Stimulated activated CD8-positive, alpha-beta memory T cell treated with anti-CD3 and anti-CD28 coated beads, Interleukin-4, amount 100 ng/mL, for 4 hours (primary cell): ENCODE measurements at places on chromosomes 13 and 19.

GRCh38 chr13:51500687-51501086 is 47.9 kb upstream of the INTS6 start:
- DNase-seq: no peak

GRCh38 chr13:84607261-84608013 is 725.2 kb upstream of the SLITRK1 start:
- DNase-seq: no peak

DNA sequence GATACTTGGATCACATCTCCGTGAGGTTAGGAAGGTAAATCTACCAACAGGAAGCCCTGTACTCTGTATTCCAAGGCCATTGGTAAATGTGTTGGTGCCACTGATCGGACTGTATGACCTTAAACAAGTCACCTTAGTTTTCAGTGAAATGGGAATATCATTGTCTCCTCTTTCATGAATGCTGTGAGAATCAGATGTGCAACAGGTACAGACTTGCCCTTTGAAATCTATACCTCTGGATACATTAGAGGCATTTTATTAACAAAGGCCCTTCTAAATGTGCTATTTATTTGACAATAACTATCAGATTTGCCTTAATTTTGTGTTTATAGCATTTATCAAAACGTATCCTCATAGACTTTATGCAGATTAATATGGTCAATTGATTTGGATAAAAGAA is 11.0 kb downstream of the NHLRC3 start:
- DNase-seq: no peak

GRCh38 chr19:16791942-16792341 is 37.3 kb upstream of the SIN3B start:
- DNase-seq: no peak

DNA sequence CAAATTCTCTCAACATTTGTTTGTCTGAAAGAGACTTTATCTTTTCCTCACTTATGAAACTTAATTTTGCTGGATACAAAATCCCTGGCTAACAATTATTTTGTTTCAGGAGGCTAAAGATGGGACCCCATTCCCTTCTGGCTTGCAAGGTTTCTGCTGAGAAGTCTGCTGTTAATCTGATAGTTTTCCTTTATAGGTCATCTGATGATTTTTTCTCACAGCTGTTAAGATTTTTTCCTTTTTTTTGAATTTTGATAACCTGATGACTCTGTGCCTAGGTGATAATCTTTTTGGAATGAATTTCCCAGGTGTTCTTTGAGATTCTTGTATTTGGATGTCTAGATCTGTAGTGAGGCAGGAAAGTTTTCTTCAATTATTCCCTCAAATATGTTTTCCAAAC is 2661.4 kb downstream of the PCDH9 start:
- DNase-seq: no peak

- no peak for DNase-seq
Observed at GRCh38 chr19:4390567-4391305, 9.6 kb downstream of the SH3GL1 start.

DNA sequence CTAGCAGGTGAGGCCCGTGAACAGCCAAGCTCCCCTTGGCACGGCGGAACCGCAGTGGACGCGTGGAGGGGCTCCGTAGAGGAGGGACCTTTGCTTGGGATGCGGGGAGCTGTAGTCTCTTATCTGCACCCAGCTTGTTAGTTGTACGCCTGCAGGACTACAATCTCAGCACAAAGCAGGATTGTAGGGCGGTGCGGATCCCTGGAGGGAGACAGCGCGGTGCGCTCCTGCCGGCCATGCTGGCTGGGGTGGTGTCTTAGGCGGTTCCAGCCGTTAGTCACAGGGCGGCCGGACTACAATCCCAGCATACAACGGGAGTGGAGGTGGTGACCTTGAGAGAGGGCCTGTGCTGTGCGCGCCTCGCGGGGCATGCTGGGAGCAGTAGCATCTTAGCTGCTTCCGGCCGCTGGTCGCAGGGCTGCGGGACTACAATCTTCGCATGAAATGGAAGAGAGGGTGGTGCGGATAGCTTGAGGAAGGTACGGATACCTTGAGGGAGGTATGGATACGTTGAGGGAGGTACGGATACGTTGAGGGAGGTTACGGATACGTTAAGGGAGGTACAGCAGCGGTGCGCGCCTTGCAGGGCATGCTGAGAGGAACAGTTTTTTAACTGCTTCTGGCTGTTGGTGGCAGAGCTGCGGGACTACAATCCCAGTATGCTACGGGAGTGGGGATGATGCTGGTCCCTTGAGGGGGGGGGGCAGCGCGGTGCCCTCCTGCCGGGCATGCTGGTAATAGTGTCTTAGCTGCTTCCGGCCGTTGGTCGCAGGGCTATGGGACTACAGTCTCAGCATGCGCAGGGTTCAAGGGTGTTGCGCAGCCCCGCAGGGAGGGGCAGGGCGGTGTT is 1419.1 kb downstream of the UQCRFS1 start:
- DNase-seq: peak; percentile 83

- DNase-seq: no peak
Observed at GRCh38 chr13:111568290-111568689, 247.8 kb downstream of the TEX29 start.

GRCh38 chr19:7771072-7771471 is 8.0 kb downstream of the CLEC4M start:
- DNase-seq: no peak

GRCh38 chr13:52850396-52851136 is 2.1 kb upstream of the PCDH8 start:
- no peak for DNase-seq

DNA sequence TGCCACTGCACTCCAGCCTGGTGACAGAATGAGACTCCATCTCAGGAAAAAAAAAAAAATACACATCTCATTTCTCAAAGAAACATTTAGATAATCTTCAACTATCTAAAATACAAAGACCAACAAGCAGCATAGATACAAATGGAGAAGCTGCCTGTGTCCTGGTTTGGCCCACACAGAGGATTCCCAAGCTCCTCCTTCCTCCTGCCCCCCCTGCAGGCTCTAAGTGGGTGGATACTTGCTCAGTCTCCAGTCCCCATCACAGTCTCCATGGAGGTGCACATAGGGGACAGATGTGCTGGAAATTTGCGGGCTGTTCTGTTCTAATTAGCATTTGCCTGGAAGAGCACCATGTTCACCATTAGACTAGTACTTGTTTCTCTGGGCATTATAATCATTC is 59.9 kb downstream of the ABCC4 start:
- DNase-seq: no peak

DNA sequence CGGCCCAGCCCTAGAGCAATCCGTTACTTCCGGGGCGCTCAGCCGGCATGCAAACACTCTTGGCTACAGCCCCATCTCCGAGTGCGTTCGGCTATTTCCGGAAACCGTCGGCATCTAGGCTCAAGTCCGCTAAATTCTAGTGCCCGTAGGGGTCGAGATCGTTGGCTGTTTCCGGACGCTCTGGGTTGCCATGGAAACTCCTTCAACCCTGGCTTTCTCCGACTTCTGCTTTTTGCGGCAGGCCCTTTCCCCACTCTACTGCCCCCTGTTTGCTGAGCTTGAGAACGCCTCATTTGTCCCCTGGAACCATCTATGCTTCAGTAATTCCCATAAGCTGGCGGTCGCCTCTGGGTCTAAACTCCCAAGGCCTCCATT is 534 bp upstream of the PIK3R2 start:
- DNase-seq: peak; percentile 91

GRCh38 chr13:69485991-69486592 is 621.5 kb upstream of the ATXN8OS start:
- DNase-seq: no peak

GRCh38 chr13:79312340-79312855 is 93.7 kb downstream of the RBM26 start:
- no peak for DNase-seq

DNA sequence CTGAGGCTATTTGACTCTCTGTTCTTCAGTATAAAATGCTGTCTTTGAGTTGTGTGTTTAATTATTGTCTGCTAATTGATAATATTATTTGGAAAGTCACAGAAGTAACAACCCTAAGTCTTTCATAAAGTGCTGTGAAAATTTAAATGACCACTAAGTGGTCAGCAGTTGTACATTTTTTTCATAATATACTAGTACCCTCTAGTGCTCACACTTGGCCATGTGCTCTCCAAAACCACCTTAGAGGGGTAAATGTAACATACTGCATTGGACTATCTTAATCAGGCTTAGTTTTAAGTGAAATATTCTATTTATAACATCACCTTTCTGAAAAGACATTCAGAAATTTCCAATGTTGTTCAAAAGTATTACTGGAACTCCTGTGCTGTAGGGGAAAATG is 745.3 kb downstream of the GPC5 start:
- no peak for DNase-seq

DNA sequence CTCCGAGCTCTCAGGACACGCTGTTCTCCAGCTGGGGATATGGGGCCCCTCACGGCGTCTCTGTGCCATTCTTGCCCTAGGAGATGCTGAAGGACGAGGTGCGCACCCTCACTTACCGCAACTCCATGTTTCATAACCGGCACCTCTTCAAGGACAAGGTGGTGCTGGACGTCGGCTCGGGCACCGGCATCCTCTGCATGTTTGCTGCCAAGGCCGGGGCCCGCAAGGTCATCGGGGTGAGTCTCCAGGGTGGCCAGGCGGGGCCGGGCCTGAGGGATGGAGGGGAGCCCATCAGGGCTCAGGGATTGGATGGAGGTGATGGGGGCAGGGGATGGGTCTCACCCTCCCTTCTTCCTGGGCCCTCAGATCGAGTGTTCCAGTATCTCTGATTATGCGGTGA is 4.8 kb downstream of the PRMT1 start:
- DNase-seq: no peak

DNA sequence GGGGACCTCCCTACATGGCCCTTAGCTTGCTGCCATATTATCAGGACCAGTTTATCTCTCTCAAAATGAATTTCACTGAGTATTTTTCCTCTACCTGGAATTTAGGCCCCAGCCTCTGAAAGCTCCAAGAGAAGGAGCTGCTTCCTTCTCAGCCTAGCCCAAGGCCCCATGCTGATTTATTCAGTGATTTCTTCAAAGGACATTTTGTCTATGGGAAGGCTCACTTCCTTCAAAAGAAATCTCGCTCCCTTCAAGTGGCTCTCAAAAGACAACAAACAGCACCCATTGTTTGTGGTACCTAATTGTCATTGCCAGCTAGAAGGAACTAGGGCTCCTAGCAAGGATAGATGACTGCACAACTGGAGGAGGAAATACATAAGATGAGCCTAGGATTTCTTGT is 172.4 kb downstream of the SLC7A1 start:
- DNase-seq: no peak

DNA sequence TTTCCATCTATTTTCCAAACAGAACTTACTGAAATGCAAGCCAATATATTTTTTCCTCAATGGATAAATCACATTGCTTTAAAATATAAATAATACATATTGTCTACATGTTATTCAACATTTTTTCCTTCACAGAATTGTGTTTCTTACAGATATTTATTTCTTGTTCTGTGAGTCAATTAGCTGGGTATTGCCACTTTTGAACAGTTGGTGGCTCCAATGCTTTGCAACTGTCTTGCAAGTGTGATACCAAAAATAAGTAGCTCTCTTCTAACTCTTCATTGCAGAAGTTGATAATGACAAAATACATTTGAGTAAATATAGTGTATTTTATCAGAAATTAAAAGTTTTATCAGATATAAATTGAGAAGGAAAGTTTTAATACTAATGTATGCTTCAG is 17.1 kb upstream of the GPC5 start:
- DNase-seq: no peak

- no peak for DNase-seq
Observed at GRCh38 chr19:33496038-33496895, 25.3 kb downstream of the PEPD start.

GRCh38 chr13:30107121-30107520 is 200.2 kb downstream of the KATNAL1 start:
- DNase-seq: no peak

- no peak for DNase-seq
Observed at GRCh38 chr19:3397266-3398022, 31.1 kb downstream of the NFIC start.

DNA sequence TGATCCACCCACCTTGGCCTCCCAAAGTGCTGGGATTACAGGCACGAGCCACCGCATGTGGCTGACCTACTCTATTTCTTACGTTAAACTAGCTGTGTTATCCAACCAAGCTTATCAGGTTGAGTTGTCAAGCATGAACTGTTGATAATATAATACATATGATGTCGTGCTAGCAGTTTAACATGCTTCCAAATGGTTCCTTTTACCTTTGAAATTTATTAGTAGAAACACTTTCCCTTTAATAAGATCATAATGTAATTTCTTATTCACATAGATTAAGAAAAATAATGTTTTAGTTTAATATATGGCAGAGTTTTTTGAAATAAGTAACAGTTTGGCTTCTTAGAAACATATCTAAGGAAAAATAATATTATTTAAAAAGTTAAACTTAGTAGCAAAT is 34.4 kb upstream of the VWA8 start:
- DNase-seq: no peak

DNA sequence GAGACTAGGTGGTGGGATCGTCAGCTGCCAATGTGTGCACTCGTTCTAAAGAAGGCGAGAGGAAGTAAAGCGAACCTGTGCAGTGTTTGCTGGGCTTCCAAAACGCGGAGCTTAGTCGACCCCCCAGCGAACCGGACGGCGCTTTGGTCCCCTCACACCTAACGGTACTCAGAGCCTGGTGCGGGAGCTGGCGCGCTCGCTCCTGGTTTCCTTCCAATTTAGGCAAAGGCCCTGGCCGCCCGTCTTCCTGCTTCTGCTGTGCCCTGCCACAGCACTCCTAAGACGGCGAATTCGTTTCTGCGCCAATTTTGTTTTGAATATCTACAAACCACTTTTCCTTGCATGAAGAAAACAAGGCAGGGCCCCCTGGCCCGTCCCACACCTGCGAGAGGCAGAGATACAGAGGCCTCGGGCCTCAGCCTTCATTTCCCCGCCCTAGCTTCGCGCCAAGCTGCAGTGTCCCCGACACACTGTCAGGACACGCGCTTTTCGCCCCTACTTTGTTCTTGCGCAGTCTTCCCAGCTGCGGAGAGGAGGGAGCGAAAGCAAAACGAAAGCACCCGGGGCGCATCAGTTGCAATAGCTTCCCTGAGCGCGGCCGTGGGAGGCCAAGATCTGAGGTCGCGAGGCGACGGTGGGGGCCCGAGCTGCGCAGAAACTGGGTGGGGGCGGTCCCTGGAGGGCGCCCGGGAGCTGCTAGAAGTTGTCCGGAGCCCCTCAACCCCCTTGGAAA is 111.9 kb downstream of the KCNRG start:
- DNase-seq: peak; percentile 61

DNA sequence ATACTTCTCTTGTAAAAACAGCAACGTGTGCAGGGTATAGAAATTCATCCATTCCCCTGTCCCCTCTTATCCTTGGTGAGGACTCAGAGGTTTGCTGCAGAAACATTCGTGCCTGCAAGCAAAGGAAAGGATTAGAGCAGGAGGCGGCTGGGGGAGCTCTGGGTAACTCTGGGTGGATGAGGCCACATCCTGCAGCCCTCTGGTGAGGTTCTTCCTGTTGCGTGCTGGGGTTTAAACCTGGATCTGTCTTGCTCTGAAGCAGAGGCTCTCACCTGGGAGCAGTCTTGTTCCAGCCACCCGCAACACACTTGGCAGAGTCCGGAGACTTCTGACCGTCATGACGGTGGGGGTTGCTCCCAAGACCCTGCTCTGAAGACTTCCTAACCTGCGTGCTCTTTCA is 69.2 kb downstream of the ATP11A start:
- DNase-seq: no peak

DNA sequence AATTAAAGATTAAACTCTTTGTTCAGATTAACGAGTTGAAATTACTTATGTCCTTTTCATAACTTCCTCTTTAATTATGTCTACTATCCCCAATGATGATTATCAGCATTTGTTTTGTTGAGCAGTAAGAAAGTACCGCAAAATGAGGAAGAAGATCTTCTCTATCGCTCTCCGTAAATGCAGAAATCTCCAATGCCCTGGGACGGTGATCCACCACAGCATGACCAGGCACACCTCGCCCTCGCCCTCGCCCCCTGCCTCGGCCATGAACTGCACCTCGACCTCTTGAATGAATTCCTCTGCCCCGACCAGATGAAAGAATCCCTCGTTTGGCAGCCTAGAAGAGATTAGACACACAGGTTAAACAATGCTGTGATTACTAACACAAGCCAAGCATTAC is 69.1 kb downstream of the RBM26 start:
- DNase-seq: no peak
